H1 (cell line): ENCODE measurements at places on chromosomes 6 and 20. TPM values are rescaled to one million over a fixed set of nuclear protein-coding genes. Genes with fewer than 3 reads are reported as not detected.

LY6G6F gene
- total RNA-seq = not detected in 2 replicates

PROCR gene
- 19.5 and 21.3 TPM in 2 replicates for total RNA-seq

DEFB132 gene
- not detected in 2 replicates for total RNA-seq

SUMO4 gene
- total RNA-seq = 1.0 and 1.3 TPM in 2 replicates

VSX1 gene
- total RNA-seq = not detected in 2 replicates

GPR63 gene
- 11.3 and 11.6 TPM in 2 replicates for total RNA-seq

ZFP57 gene
- 1.2 TPM in 2 replicates for total RNA-seq

FAM8A1 gene
- 8.8 and 9.2 TPM in 2 replicates for total RNA-seq

PHACTR1 gene
- total RNA-seq = 17.1 and 17.3 TPM in 2 replicates

RAET1L gene
- not detected in 2 replicates for total RNA-seq

SAMD5 gene
- 0.04 and 0.08 TPM in 2 replicates for total RNA-seq

PRSS35 gene
- 2.3 and 2.9 TPM in 2 replicates for total RNA-seq

CST3 gene
- total RNA-seq = 53.2 and 58.1 TPM in 2 replicates

NNAT gene
- total RNA-seq = 66.8 and 71.5 TPM in 2 replicates

NKAIN4 gene
- 6.6 and 6.9 TPM in 2 replicates for total RNA-seq

BMP7 gene
- 7.2 and 9.2 TPM in 2 replicates for total RNA-seq

BACH2 gene
- total RNA-seq = 5.9 and 8.0 TPM in 2 replicates

TRIM26 gene
- 30.7 and 32.3 TPM in 2 replicates for total RNA-seq

TCP11 gene
- not detected in 2 replicates for total RNA-seq

NMBR gene
- not detected in 2 replicates for total RNA-seq

ADGRF5 gene
- total RNA-seq = 0.06 TPM in 1 of 2 replicates, not detected in the other

KIAA1755 gene
- total RNA-seq = not detected in 2 replicates

HRH3 gene
- 4.4 and 4.5 TPM in 2 replicates for total RNA-seq

ENPP4 gene
- 4.2 and 4.4 TPM in 2 replicates for total RNA-seq

SLC32A1 gene
- 0.15 and 0.33 TPM in 2 replicates for total RNA-seq

SEL1L2 gene
- not detected in 2 replicates for total RNA-seq

FIG4 gene
- total RNA-seq = 21.3 and 21.9 TPM in 2 replicates

CRISP3 gene
- not detected in 2 replicates for total RNA-seq

SH3BGRL2 gene
- total RNA-seq = 20.0 and 20.3 TPM in 2 replicates

CGAS gene
- 6.3 and 6.7 TPM in 2 replicates for total RNA-seq

YWHAB gene
- total RNA-seq = 246 and 256 TPM in 2 replicates

HLA-DQA2 gene
- not detected in 2 replicates for total RNA-seq

LY86 gene
- not detected in 2 replicates for total RNA-seq

PRR3 gene
- total RNA-seq = 10.5 and 11.6 TPM in 2 replicates

SNAI1 gene
- total RNA-seq = 6.5 and 7.7 TPM in 2 replicates

C6orf58 gene
- total RNA-seq = not detected in 2 replicates

HSPA12B gene
- total RNA-seq = 4.3 and 4.9 TPM in 2 replicates

TGM2 gene
- 1.0 and 1.3 TPM in 2 replicates for total RNA-seq

PAX1 gene
- not detected in 2 replicates for total RNA-seq

HEY2 gene
- total RNA-seq = 16.2 and 17.7 TPM in 2 replicates

SIGLEC1 gene
- not detected in 2 replicates for total RNA-seq

CMTR1 gene
- total RNA-seq = 33.1 and 34.3 TPM in 2 replicates
